Stimulated activated CD8-positive, alpha-beta memory T cell treated with anti-CD3 and anti-CD28 coated beads, Interleukin-7, amount 100 ng/mL, for 1 hour (primary cell): ENCODE measurements at places on chromosomes 3 and 15.

GRCh38 chr15:63079947-63080626 is 37.5 kb downstream of the TPM1 start:
- no peak for DNase-seq

DNA sequence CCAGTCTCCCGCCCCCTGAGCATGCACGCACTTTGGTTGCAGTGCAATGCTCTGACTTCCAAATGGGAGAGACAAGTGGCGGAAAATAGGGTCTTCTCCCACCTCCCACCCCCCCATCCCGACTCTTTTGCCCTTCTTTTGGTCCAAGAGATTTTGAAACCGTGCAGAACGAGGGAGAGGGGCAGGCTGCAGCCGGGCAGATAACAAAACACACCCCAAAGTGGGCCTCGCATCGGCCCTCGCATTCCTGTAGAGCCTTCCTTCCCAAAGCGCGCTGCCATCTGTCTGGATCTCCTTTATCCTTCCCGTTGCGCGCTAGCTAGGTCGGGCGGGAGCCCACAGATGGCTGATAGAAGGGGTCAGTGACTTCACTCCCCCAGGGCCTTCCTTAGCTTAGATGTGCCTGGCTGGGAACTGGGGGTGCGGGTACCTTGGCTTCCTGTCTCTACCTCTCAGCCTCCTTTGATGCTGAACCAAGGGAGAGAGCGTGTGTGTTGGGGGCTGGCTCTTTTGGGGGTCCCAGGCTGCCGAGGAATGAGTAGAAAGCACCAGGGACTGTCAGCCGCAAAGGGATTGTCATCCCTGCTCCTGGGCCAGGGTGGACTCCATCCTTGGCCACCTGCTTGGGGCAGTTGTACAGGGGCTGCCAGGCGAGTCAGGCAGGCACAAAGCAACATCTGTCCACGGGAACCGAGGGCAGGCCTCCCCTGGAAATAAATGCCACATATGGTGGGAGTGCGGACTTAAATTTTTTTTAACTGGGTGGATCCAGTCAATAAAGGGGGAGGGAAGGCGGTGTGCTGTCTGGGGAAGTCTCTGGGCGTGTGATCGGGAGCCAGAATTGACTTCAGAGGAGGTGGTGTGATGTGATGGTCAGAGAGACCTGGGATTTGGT is 1.8 kb downstream of the SMAD3 start:
- DNase-seq: no peak

- no peak for DNase-seq
Observed at GRCh38 chr3:73225991-73226390, 164.5 kb downstream of the EBLN2 start.

DNA sequence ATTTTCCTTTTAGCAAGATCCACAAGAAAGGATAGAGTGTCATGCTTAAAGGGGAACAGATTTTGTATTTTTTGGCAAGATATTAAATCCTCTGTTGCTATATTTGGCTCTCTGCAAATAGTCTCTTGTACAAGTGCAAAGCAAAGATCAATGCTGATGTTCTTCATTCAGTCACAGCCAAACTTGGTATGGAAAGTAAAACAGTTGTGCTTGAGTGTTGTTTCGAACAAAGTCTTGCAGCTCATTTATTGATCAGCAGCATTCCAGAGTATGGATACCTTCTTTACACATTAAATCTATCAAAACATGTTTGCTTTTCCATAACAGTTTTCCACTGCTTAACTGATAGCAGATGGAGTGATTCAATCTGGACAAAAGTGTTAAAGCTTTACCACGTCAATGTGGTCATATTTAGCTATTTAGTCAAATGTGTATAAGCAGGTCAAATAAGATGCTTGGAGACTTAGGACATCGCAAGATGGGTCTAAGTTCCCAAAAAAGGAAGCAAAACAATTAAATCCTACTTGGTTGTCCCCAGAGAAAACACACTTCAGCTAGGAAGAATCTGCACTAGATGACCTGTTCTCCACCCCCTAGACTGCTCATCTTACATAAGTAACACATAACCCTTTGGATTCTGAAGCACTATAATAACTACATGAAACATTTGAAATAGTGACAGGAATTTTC is 52.4 kb downstream of the VGLL3 start:
- DNase-seq: no peak

- DNase-seq: no peak
Observed at GRCh38 chr3:163126115-163126514, 1629.5 kb downstream of the OTOL1 start.

- DNase-seq: no peak
Observed at GRCh38 chr3:178419071-178419470, 117.2 kb upstream of the KCNMB2 start.

- DNase-seq: no peak
Observed at GRCh38 chr3:183980403-183980802, 37.3 kb downstream of the ABCC5 start.

GRCh38 chr15:32990071-32990470 is 204.4 kb downstream of the FMN1 start:
- no peak for DNase-seq

DNA sequence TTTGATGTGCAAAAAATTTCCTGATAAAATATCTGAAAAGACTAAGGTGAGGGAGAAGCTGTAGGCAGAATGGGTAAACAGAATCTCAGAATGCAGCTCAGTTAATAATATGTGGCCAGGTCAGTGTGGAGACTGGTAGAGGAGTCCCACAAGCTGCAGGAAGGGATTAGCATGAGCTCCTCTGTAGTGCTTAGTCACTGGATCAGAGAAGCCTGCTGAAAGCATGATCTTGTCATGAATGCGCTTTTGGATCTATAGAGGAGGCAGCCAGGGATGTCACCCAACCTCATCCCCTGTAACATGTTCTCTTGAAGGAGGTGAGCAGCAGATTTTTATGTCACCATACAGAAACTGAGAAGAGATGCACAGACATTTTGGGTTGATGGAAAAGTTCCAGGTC is 1035.3 kb upstream of the GBE1 start:
- no peak for DNase-seq

GRCh38 chr3:10933805-10934481 is 58.6 kb upstream of the SLC6A1 start:
- no peak for DNase-seq

DNA sequence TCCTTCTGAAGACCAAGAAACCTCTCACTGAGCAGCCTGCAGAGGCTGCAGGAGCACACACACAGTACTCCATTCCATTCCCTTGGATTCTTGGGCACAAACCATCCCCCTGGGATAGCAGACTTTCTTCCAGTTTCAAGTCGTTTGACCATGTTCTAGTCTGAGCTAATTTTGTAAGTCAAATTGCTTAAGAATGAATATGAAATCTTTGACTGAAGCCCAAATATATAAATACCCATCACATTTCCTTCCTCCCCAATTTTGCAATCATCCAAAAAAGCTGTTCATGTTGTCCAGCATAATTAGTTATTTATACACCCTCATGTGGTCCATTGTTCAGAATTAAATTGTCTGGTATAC is 231.2 kb upstream of the TPRG1 start:
- DNase-seq: no peak

DNA sequence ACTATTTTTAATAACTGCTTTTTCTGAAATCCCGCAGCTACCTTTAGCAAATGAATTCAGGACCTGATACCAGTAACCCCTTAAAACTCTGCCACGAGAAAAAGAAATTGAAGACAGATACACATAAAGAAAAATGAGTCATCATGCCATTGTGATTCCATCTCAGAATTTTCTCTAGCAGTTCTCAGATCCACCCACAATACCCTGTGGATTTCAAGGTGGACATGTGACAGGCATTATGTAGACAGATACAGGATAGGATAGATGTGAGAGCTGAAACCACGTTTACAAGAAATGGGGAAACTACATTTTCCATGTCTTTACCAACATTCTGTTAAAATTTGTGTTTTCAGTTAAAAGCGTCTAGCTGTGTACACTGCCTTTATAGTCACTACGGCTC is 291.9 kb upstream of the NR2F2 start:
- DNase-seq: no peak

DNA sequence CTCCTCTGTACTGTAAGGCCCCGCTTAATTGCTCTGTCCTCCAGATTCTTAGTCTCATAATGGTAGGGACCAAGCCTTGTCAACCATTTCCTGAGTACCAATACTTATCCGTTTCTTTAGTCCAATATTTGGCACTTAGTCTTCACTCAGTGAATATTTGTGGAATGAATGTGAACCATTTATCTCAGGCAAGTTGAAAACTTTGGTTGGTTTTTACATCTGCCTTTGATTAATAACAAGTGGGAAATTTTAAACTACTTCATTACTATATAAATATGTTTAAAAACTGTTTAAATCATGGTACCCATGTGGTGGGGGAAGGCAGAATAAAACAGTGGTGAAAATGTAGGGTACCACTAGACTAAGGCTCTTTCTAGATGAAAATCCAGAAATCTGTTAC is 15.2 kb downstream of the CA12 start:
- DNase-seq: no peak

GRCh38 chr3:139694542-139694941 is 16.8 kb upstream of the NMNAT3 start:
- DNase-seq: no peak

- no peak for DNase-seq
Observed at GRCh38 chr3:98778852-98779413, 15.8 kb downstream of the ST3GAL6 start.

- no peak for DNase-seq
Observed at GRCh38 chr3:88725440-88726165, 381.8 kb upstream of the EPHA3 start.

DNA sequence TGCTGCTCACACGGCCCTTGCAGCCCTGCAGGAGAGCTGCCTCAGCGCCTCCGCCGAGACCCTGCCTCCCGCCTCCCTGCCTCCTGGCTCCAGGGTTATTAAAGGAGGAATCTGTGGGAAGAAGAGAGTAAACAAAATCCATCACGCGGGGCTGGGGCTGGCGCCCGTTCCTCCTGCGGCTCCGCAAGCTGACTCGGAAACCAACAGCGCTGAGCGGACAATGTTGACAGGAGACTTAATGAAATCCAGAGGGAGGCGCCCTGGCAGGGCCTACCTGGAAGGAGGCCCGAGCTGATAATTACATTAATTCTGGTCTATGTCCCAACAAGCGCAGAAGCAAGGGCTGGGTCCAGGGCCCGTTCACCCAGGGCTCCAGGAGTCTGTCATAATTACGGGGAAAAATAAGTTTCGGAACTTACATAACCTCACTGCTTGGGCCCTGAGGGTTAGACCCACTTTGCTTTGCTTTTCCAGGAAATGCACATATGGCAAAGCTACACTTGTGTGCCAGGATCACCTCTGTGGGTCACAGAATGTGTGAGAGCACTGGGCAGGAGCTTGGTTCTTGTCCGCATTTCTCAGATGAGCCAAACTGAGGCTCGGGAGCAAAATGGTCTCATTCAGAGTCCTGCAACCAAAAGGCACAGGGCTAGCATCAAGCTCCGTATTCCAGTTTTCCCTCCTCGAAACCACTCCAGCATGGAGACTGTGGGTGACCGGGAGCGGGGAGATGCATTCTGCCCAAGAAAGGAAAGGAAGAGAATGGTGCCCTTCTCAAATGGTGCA is 43.8 kb upstream of the SLC6A6 start:
- DNase-seq: no peak

- no peak for DNase-seq
Observed at GRCh38 chr3:15646851-15647511, 45.4 kb downstream of the BTD start.

GRCh38 chr3:39272191-39272590 is 7.6 kb downstream of the CX3CR1 start:
- DNase-seq: no peak

DNA sequence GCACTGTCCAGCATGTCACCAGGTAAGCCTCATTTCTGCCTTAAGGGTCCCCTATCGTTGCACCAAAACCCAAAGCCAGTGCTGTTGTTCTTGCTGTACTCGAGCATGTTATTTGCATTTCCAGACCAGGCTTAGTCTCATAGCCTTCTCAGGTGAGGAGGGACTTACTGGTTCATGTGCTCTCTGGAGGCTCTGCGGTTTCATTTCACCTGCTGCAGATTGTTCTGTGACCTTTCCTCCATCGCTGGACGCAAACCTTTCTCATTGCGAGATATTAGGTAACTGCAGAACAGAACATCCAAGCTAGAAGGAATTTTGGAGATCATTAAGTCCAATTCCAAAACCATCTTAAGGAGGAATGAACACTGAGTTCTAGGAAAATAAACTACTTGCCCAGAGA is 187.3 kb upstream of the BCL6 start:
- no peak for DNase-seq

DNA sequence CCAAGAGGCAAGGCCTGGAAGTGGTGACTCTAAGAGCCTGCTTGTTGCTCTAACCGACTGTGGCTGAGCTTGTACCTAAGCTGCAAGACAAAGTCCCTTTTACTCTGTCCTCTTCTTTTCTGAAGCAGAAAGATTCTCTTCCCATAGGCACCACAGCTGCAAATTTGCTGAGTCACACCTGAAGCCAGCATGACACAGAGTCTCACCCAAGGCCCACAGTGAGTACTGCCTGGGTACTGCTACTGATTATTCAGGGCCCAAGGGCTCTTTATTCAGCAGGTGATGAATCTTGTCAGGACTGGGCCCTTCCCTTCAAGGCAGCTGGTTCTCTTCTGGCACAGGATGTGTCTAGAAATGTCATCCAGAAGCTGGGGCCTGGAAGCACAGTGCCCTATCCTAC is 18.9 kb upstream of the TIGIT start:
- DNase-seq: no peak

DNA sequence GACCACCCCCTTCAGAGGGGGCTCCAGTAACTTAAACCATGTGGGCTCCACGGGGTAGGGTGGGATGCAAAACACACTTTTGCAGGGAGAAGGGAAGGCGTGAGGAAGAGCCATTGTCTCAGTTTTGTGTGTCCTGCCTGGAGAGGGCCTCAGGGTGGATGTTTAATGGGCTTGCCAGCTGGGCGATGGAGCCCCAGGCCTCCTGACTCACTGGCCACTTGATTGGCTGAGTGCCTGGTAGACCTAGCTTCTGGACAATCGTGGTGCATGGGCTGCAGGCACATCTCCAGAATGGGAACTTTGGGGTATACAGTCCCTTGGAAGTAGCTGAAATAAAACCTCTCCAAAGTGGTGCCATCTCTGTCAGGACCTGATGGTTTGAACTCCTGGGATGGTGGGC is 118.3 kb upstream of the MRPS22 start:
- no peak for DNase-seq

DNA sequence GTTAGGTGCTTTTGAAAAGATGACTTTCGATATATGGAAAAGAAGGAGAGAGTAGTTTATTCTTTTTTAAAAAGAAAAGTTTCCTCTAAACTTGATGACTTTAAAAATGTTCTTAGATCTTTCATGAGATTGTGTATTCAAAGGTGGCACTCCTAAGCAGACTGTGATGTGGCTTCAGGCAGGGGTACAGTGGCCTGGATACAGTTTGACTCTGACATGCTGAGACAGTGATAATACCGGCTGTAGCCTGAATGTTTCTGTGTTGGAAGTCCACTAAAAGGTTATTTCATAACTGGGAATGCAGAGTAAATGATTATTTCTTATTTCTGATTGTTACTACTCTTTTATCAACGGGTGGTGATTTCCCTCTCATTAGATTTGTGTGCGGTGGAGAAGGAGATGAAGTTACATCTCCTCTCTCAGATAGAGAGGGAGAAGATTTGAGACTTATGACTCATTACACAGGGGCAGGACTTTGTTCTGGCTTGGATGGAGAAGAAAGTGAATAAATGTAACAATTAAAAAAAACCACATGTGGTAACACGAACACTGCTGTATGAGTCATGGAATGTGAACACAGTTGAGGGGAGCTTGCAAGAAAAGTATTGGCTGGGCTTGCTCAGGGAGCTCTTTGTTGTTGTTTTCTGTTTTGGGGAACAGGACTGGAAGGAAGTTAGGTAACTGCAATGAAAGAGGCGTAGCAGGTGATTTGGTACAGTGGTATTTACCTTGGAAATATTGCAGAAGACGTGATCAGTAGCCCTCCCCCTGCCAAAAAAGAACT is 21.6 kb downstream of the SPTSSB start:
- DNase-seq: no peak
